ENCODE measurements at places on chromosomes 13 and 19.

DNA sequence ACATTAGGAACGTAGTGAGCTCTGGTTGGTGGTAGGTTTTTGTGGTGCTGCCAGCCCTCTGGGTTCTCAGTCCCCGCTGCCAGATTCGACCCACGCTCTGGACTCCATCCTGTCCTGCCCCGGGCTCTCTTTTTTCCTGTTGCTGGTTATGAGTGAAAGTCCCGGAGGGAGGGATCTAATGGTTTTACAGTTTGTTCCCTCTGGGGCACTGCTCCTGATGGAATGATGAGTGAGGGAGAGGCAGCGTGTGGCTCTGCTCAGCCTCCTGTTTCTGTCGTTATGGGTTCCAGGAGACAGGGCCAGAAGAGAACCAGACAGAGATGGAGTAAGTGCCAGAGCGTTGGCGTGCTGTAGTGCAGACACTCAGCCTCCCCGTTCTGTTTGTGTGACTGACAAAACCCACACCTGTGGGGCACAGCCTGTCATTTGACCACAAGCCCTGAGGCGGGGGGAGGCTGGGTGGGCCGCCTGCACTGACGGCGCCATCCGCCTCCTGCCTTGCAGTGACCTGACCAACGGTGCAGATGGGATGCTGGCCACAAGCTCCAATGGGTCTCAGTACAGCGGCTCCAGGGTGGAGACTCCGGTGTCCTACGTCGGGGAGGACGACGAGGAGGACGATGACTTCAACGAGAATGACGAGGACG, 18.3 kb downstream of the ATP4B start:
- DNase-seq = no peak

DNA sequence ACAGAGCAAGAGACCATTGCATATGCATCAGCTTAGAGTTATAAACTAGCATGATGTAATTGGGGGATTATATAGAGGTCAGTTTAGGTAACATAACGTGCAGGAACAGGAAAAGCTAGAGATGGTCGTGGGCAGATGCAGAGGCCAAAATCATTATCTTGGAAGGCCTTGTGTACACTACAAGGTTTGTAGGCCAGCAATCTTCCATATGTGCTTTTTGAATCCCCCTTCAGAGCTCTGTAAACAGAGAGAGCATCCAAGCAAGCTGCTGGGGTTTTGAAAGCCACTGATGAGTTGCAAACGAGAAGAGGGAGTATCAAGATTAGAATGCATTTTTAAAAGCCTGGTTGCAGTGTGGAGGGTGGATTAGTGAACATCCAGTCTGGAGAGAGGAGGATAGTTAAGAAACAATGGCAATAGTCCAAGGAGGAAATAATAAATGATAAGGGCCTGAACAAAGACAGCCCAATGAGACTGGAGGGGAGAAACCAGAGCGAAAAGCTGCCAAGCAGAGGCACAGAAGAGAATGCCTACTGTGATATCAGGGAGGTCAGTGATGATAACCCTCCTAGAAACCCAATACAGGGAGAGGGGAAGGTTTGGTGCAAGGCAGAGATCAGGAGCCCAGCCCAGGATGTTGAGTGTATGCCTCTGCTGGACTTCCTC, 109.6 kb downstream of the ZAR1L start:
- DNase-seq = no peak

DNA sequence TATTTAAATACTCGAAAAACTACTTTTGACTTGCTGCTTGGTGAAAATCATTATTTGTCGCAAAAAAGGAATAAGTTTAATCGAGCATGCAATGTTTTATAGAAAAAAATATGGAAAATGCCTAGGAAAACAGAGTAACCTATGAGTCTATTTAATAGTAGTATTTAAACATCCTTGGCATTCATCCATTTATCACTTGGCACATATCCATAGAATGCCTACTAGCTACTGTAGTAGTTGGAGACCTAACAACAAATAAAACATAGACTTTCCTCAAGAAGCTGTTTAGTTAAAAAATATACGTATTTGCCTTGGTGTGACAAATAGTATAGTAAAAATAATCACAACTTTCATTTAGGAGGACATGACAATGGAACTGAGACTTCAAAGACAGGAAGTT, 302.1 kb downstream of the DIAPH3 start:
- no peak for DNase-seq

DNA sequence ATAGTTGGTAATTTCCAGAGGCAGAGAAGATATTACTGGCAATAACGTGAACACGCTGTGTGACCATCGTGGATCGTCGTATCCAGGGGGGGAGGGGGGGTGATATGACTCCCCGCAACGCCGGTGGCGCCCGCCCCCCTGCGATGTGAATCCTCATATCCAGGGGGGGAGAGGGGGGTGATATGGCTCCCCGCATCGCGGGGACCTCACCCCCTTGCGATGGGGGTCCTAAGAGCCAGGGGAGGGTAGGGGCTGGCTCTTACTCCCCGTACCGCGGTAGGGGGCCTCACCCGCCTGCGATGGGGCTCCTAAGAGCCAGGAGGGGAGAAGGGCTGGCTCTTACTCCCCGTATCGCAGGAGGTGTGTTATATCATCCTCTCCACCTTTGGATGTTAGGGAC, 31.3 kb upstream of the RGCC start:
- no peak for DNase-seq

GRCh38 chr13:33087091-33087490, 70.9 kb downstream of the KL start:
- no peak for DNase-seq

- no peak for DNase-seq
These were observed 20.5 kb upstream of the SHKBP1 start for GRCh38 chr19:40555978-40556689.

DNA sequence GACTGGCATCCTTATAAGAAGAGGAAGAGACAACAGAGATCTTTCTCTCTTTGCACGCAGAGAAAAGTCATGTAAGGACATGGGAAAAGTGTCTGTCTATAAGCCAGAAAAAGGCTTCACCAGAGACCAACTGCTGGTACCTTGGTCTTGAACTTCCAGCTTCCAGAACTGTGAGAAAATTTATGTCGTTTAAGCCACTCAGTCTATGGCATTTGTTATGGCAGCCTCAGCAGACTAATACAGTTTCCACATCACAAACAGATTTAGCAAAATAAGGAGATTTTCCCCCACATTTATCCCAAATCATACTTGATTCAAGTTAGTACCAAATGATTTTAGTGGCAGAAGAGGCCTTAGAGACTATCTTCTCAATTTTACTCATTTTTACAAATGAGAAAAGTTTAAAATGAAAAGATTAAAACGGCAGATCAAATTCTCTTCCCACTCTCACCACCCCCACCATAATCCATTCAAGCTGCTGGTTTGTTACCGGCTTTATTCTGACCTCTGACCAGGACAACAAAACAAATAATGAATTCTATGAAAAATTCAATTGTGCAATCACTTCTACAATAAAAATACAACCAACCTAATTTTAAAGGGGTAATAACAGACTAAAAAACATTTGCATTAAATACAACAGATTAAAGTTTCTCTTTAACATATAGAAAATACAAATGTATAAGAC, 316.3 kb downstream of the TBC1D4 start:
- DNase-seq = no peak

GRCh38 chr13:79307433-79307861, 98.6 kb downstream of the RBM26 start:
- DNase-seq = peak; percentile 4

GRCh38 chr19:46806656-46807055, 18.3 kb upstream of the SLC1A5 start:
- no peak for DNase-seq

DNA sequence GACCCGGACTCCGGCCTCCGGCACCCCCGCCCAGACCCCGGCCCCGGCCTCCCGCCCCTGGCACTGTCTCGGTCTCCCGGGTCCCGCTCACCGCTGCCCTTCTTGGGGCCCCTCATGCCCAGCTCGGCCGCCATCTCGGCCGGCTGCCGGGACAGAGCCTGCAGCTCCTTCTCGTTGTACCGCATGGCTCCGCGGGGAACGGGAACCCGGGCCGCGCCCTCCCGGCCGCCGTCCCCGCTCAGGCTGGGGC, 140 bp downstream of the PLEKHJ1 start:
- DNase-seq = no peak

DNA sequence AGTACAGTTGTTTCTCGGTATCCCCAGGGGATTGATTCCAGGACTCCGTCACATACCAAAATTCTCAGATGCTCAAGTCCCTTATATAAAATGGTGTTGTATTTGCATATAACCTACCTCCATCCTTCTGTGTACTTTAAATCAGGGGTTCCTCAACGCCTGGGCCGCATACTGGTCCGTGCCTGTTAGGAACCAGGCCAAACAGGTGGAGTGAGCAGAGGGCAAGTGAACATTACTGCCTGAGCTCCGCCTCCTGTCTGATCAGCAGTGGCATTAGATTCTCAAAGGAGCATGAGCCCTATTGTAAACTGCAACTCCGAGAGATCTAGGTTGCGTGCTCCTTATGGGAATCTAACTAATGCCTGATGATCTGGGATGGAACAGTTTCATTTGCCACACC, 42.2 kb upstream of the KCTD4 start:
- no peak for DNase-seq

DNA sequence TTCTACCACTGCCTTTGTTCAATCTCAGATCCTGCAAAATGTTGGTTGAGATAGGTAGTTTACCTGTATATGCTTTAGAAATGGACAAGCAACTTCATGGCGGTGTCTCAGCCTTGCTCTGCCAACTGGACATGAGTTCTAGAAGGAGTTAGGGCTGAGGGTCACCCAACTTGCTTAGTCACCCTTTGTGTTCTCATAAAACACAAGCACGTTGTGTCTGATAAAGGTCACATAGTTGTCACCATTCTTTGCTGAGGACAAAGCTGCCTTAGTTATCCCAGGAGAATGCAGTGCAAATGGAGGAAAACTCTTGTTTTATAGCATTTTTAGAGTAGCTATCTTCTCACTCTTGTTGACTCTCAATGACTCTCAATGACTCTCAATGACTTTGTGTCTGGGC, 218.4 kb upstream of the TMTC4 start:
- no peak for DNase-seq

DNA sequence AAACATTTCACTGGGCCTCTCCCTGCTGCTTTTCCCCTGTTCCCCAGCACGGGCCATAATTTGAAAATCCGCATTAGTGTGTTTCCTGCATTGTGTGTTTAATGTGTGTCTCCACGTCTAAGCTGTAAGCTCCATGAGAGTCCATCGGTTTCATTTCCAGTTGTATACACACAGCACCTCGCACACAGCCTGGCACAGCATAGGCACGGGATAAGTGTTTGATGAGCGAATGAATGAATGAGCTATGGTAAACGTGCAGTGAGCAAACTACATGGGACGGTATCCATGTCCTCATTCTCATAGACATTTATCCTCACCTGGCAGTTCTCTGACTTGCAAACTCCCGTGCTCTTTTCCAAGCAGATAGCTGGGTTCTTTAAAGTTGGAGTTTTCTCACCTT, 106.1 kb downstream of the RAB20 start:
- DNase-seq = no peak

- DNase-seq = no peak
These were observed 15.9 kb upstream of the S1PR4 start for GRCh38 chr19:3162418-3163229.

DNA sequence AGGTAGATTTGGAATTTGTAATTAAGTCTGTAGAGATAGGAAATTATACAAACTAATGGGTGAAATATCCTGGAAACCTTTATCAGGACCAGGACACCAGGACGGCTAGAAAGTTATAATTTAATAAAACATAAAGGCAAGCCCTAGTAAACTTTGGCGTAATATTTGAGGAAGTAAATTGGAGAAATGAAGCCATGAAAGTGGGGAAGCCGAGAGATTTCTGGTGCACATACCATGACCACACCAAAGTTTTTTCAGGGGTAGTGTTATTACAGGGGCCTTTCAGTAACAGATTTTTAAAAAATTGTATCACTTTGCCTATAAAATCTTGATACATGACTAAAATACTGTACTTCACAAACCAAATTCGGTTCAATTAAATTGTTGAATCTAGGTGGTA, 54.7 kb upstream of the URAD start:
- no peak for DNase-seq

GRCh38 chr13:21834521-21834920, 163.6 kb downstream of the FGF9 start:
- no peak for DNase-seq

DNA sequence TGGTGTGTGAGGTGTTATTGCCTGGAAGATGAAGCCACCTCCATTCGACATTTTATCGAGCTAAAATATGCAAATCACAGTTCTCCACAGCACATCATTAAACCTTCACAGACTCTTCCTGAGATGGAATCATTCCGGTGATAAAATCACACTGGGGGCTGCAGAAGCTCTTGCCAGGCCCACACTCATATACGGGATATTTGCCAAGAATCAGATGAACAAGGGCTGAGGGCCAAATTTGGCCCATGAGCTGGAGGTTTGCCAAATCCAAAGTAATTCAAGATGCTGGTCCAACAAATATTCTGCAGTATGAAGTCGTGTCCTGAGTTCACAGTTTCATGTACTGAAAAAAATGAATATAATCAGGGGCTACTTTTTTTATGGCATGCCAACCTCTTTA, 16.7 kb upstream of the RXFP2 start:
- DNase-seq = no peak

- DNase-seq = peak; percentile 84
These were observed 67.8 kb downstream of the GADD45B start for GRCh38 chr19:2543463-2544442.

DNA sequence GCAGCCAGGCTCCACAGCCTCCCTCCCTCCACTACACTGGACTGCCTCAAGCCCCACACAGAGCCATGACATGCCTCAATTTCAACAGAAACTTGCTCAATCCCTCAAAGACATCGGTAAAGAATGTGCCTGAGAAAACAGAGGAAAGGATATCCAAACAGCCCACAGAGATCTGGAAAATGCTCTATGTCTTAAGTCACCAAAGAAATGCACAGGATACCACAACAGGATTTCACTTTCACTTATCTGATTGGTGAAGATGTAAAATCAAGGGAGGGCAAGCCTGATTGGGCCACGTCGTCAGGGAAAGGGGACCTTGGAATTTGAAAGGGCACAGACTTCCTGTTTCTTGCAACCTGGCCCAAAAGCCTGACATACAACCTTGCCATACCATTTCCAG, 14.2 kb downstream of the CACNA1A start:
- DNase-seq = no peak

DNA sequence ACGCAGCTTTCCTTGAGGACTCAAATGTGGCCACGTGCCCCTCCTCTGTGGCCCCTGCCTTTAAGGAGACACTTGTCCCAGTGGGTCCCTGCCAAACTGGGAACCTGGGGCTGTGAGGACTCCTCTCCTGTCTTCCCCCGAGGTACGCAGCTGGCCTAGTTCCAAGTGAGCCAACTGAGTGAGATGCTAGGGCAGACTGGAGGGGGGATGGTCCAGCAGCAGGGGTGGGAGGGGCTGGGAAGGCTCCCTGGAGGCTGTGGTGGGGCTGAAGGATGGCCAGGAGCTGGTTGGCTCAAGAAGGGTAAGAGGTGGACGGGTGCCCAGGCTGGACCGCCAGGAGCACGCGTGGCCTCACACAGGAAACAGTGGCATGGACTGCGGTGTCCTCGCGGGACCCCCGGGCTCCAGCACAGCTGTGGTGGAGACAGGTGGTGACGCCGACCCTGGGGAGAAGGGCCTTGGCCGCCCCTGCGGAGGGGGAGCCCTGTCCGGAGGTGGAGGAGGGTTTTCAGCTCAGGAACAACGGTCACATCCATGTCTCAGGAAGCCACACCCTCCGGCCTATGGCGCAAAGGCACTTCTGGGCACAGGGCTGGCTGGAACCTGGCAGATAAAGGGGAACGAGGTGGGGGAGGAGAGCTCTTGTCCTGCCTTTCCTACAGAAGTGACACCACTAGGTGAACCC, 45.8 kb downstream of the MLLT1 start:
- DNase-seq = no peak
